CD8-positive, alpha-beta memory T cell (primary cell): ENCODE measurements at places on chromosomes 2 and 18.

DNA sequence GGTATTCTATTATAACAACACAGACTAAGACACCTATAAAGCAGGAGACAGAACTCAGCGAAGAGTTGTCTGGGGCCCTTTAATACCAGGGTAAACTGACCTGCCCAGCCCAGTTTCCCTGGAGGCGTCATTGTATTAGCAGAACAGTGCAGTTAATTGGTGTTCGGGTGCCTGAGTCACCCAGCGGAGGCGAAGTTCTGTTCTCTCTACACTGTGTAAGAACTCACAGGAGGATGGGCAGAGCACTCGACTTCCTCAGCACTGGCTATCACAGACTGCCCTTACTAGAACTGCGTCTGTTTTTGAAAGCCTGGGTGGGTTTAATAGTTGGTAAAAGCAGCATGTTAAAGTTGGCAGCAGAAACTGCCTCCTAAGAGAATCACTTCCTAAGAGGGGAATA is 106.5 kb upstream of the ATP8B1 start:
- H3K27ac ChIP-seq, result no peak overlapping the region
- no peaks in the 10 kb centered on the region for H3K36me3 ChIP-seq
- no peaks in the 10 kb centered on the region for H3K27me3 ChIP-seq
- no peaks in the 10 kb centered on the region for H3K4me1 ChIP-seq

- peaks cover 44% of the 10 kb centered on the region for H3K36me3 ChIP-seq
- peaks cover 5% of the 10 kb centered on the region for H3K4me1 ChIP-seq
- H3K4me3 ChIP-seq, result no peak overlapping the region
- no peak for DNase-seq
Measured at GRCh38 chr18:45954070-45954934, 12.8 kb downstream of the EPG5 start.

- no peaks in the 10 kb centered on the region for H3K36me3 ChIP-seq
- H3K27me3 ChIP-seq, result no peaks in the 10 kb centered on the region
- H3K4me3 ChIP-seq, result no peak overlapping the region
Measured at GRCh38 chr2:190110131-190110530, 47.6 kb upstream of the MSTN start.

- no peak overlapping the region for H3K27ac ChIP-seq
- H3K4me3 ChIP-seq, result no peak overlapping the region
- H3K4me1 ChIP-seq, result no peaks in the 10 kb centered on the region
- no peaks in the 10 kb centered on the region for H3K27me3 ChIP-seq
- no peak for DNase-seq
Measured at GRCh38 chr18:75517286-75517685, 89.8 kb upstream of the SMIM21 start.

- no peak overlapping the region for H3K4me3 ChIP-seq
- H3K36me3 ChIP-seq, result no peaks in the 10 kb centered on the region
- DNase-seq, result no peak
- no peaks in the 10 kb centered on the region for H3K4me1 ChIP-seq
Measured at GRCh38 chr2:185967335-185967734, 228.7 kb downstream of the FSIP2 start.

DNA sequence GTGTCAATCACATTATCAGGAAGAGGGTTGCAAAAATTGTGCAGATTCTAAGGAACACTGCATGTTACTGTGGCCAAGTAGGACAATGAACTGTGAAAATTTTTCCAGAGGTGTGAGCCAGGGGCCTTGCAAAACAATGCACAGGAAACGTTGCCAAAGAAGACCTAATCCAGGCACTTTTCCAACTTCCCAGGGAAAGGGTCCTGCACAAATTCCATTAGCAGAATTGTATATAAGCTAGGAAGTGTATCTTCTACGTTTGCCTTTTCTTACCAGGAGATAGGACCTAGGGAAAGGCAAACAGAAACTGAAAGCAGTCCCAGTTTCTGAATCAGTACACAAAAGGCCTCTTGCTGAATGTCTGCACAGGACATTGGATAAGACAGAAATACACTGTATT is 1888.3 kb upstream of the CELF4 start:
- H3K36me3 ChIP-seq, result no peaks in the 10 kb centered on the region
- H3K27me3 ChIP-seq, result no peaks in the 10 kb centered on the region
- no peak overlapping the region for H3K4me3 ChIP-seq
- H3K4me1 ChIP-seq, result no peaks in the 10 kb centered on the region

- H3K36me3 ChIP-seq, result no peaks in the 10 kb centered on the region
- no peak for DNase-seq
- no peak overlapping the region for H3K27ac ChIP-seq
Measured at GRCh38 chr2:160044728-160045127, 17.7 kb downstream of the PLA2R1 start.

DNA sequence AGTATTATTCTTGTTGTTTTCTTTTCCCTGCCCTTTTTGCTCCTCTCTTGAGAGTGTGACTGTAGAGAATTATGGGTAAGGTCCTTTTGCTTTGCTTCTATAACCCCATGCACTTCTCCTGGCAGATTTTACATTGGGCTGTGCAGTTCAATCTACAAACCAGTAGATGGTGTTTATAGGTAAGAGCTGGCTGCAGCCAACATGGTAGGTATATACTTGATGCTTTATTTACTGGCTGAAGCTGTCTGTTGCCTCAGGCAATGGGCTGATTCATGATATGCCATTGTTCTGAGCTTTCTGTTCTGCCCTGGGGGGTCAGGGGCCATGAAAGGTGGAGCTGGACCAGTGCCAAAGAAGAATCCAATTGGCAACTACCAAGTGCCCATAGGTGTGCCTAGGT is 48.3 kb upstream of the MYL1 start:
- H3K4me3 ChIP-seq, result no peak overlapping the region
- H3K36me3 ChIP-seq, result no peaks in the 10 kb centered on the region
- no peaks in the 10 kb centered on the region for H3K27me3 ChIP-seq
- H3K4me1 ChIP-seq, result no peaks in the 10 kb centered on the region
- no peak for DNase-seq
- no peak overlapping the region for H3K27ac ChIP-seq

GRCh38 chr2:186181625-186182024 is 304.4 kb upstream of the ZC3H15 start:
- H3K27ac ChIP-seq, result no peak overlapping the region
- H3K36me3 ChIP-seq, result no peaks in the 10 kb centered on the region
- H3K4me3 ChIP-seq, result no peak overlapping the region
- H3K27me3 ChIP-seq, result no peaks in the 10 kb centered on the region
- no peak for DNase-seq
- no peaks in the 10 kb centered on the region for H3K4me1 ChIP-seq

GRCh38 chr2:150234787-150235446 is 252.6 kb downstream of the RND3 start:
- no peaks in the 10 kb centered on the region for H3K36me3 ChIP-seq
- no peak overlapping the region for H3K4me3 ChIP-seq
- H3K4me1 ChIP-seq, result no peaks in the 10 kb centered on the region
- H3K27me3 ChIP-seq, result no peaks in the 10 kb centered on the region
- no peak for DNase-seq

- no peaks in the 10 kb centered on the region for H3K36me3 ChIP-seq
- H3K27ac ChIP-seq, result no peak overlapping the region
- no peaks in the 10 kb centered on the region for H3K27me3 ChIP-seq
- H3K4me1 ChIP-seq, result no peaks in the 10 kb centered on the region
Measured at GRCh38 chr2:144796936-144797335, 277.0 kb upstream of the ZEB2 start.

- DNase-seq, result no peak
- H3K36me3 ChIP-seq, result no peaks in the 10 kb centered on the region
- no peaks in the 10 kb centered on the region for H3K27me3 ChIP-seq
- no peak overlapping the region for H3K27ac ChIP-seq
- no peaks in the 10 kb centered on the region for H3K4me1 ChIP-seq
Measured at GRCh38 chr18:61608316-61608715, 275.1 kb downstream of the CDH20 start.

GRCh38 chr2:145410086-145410485 is 890.2 kb upstream of the ZEB2 start:
- no peak overlapping the region for H3K27ac ChIP-seq
- no peaks in the 10 kb centered on the region for H3K36me3 ChIP-seq
- peaks cover 8% of the 10 kb centered on the region for H3K4me1 ChIP-seq
- no peak overlapping the region for H3K4me3 ChIP-seq
- no peaks in the 10 kb centered on the region for H3K27me3 ChIP-seq

GRCh38 chr2:109582928-109583895 is 30.6 kb downstream of the SEPTIN10 start:
- H3K27ac ChIP-seq, result no peak overlapping the region
- no peaks in the 10 kb centered on the region for H3K27me3 ChIP-seq
- no peaks in the 10 kb centered on the region for H3K36me3 ChIP-seq
- H3K4me3 ChIP-seq, result no peak overlapping the region
- DNase-seq, result no peak

DNA sequence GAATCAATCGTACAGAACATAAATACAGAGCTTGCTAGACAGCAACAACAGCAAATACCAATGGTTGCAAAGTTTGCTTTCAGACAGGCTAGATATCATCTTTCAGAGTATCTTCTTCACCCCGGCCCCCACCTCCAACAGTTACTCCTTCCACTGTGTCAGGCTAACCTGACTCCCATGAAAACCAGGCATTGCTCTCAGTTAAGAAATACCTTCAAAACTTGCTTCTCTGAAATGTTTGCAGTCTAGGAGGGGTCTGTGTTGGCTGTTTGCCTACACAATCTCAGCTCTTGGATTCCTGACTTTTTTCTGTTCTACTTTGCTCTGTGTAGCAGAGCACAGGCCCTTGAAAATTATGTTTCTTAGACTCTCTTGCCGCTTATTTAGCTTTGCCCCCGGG is 599.5 kb upstream of the SYT4 start:
- no peak for DNase-seq
- no peak overlapping the region for H3K4me3 ChIP-seq
- H3K4me1 ChIP-seq, result no peaks in the 10 kb centered on the region
- no peak overlapping the region for H3K27ac ChIP-seq
- H3K27me3 ChIP-seq, result no peaks in the 10 kb centered on the region

DNA sequence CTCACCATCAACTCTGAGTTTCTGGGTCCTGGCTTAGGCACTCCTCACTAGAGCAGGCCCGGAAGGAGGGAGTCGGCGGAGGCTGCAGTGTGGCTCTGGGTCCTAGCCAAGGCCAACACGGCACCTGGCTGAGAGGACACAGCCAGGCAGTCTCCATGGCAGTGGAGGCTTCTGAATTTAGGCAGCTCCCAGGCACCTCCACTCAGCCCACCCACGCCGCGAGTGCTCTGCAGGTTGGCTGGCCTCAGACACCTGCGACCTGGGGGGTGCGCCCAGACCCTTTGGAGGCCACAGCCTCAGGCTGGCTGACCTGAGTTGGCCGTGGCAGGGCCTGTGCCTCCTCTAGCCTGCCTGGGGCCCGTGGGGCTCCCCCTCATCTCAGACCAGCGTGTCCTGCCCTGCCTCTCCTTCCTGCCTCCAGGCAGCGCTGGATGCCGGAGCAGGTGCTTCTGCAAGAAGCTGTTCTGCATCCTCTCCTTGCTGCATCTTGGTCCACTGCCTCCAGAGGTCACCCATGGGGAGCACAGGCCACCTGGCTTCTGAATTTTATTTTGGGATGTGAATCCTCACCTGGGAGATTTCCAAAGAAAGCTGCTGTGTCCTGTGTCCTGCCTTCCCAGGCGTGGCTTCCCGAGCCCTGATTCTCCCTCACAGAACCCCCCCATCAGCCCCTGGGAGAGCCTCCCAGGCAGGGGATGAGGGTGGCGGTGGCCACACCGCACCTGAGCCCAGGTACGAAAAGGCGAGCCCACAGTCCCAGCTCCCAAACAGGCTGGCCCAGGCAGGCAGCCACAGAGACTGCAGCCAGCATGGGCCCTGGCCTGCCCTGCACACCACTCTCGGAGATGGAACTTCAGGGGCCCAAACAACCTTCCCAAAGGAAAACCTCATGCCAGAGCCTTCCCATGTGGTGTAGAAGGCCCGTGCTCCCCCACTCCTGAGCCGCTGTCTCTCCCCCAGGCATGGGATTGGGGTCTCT is 23.4 kb downstream of the AQP12A start:
- DNase-seq, result no peak
- no peak overlapping the region for H3K27ac ChIP-seq
- no peaks in the 10 kb centered on the region for H3K36me3 ChIP-seq
- H3K4me1 ChIP-seq, result no peaks in the 10 kb centered on the region
- H3K4me3 ChIP-seq, result no peak overlapping the region

DNA sequence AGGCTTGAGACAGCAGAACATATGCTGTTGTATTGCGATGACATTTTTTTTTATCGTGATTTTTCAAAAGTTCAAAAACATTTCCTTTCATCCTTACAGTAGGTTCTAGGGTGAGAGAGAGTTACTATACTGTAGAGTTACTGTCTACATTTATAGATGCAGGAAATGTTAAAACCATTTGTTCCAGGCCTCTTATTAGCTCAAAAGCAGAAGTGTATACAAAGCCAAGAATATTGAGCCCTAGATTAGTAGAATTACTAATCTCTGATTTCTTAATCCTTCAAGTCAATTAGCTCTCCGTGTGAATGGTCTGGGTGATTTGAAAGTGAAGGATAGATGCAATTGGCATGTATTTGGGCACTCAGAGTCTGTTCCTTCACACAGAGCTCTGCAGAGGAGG is 73.1 kb downstream of the MAPRE2 start:
- H3K4me1 ChIP-seq, result peaks cover 8% of the 10 kb centered on the region
- no peak overlapping the region for H3K4me3 ChIP-seq
- DNase-seq, result no peak
- peaks cover 5% of the 10 kb centered on the region for H3K36me3 ChIP-seq
- no peaks in the 10 kb centered on the region for H3K27me3 ChIP-seq
- no peak overlapping the region for H3K27ac ChIP-seq

GRCh38 chr18:37343542-37343851 is 222.1 kb downstream of the CELF4 start:
- H3K27me3 ChIP-seq, result no peaks in the 10 kb centered on the region
- no peaks in the 10 kb centered on the region for H3K4me1 ChIP-seq
- H3K36me3 ChIP-seq, result no peaks in the 10 kb centered on the region
- H3K27ac ChIP-seq, result no peak overlapping the region
- no peak overlapping the region for H3K4me3 ChIP-seq

GRCh38 chr2:7269106-7269643 is 352.0 kb downstream of the RNF144A start:
- no peak overlapping the region for H3K4me3 ChIP-seq
- no peak for DNase-seq
- no peaks in the 10 kb centered on the region for H3K36me3 ChIP-seq
- no peaks in the 10 kb centered on the region for H3K4me1 ChIP-seq
- no peaks in the 10 kb centered on the region for H3K27me3 ChIP-seq

DNA sequence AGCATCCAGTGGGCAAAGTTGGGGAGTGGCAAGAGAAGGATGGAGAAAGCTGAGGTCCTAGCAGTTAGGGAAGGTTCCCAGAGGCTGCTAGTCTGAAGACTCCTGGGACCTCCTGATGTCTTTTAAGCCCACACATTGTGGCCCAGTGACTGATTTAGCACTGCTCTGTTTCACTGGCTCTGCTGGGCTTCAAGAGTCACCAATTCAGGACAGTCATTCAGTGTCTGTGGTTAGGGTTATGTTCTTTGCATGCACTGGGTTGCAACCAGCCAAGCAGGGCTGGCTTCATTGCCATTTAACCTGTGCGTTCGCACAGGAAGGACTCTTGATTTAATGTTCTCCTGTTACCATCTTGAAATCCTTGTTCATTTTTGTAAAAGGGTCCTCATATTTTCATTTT is 199.2 kb downstream of the ICOS start:
- no peak overlapping the region for H3K27ac ChIP-seq
- H3K36me3 ChIP-seq, result no peaks in the 10 kb centered on the region
- H3K4me1 ChIP-seq, result no peaks in the 10 kb centered on the region
- no peak for DNase-seq
